Mesendoderm (in vitro differentiated cells): ENCODE measurements at places on chromosomes 11 and 22.

- no peak for DNase-seq
Observed at GRCh38 chr11:133029107-133029506, 503.2 kb downstream of the OPCML start.

GRCh38 chr11:41394521-41395195 lies 64.8 kb downstream of the LRRC4C start:
- no peak for DNase-seq

DNA sequence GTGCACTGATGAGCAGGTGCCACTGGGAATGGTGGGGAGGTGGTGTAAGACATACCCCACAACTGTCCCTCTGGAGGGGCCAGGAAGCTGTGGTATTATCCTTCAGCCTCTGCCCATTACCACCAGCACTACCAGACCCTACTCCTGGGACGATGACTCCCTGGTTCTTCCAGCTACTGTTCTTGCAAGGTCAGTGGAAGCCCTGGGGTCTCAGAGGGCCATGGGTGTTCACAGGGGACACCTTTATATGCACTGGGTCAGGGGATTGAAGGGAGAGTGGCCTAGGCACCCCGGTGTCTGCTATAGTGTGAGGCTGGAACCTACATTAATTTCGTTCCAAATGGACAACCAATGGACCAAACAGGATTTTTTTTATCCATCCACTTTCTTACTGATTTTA lies 102.1 kb downstream of the RPS6KA4 start:
- DNase-seq = no peak

DNA sequence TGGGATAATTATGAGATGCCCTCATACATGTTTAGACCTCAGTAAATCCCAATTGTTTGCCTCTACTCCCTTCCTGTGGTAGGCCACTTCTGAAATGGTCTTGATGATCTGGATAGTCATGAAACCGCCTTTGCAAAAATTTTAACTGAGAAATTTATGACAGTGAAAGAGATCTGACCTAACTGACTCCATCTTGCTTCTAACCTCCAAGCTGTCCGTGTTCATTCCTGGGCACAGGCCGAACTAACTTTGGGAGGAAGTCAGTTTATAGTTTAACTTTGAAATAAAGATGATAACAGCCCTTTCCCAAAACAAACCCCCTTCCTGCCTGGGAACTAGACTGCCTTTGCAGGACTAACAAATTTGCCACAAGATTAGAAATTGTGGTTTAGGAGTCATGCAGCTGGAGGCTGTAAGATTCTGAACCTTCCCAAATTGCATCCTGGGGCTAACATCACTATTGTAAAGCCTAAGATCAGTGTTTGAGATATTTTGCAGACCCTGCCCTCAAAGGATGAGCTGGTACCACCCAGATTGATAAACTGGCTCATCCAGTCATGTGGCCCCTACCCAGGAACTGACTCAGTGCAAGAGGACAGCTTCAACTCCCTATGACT lies 19.9 kb upstream of the CTR9 start:
- no peak for DNase-seq
